ENCODE measurements at places on chromosomes 4 and X.

- no peak for DNase-seq
Measured at GRCh38 chrX:46733226-46733625, 25.7 kb downstream of the SLC9A7 start.

GRCh38 chrX:136493011-136493410, 4.4 kb upstream of the HTATSF1 start:
- no peak for DNase-seq

- DNase-seq: no peak
Measured at GRCh38 chr4:181958446-181958845, 284.8 kb upstream of the TENM3 start.

DNA sequence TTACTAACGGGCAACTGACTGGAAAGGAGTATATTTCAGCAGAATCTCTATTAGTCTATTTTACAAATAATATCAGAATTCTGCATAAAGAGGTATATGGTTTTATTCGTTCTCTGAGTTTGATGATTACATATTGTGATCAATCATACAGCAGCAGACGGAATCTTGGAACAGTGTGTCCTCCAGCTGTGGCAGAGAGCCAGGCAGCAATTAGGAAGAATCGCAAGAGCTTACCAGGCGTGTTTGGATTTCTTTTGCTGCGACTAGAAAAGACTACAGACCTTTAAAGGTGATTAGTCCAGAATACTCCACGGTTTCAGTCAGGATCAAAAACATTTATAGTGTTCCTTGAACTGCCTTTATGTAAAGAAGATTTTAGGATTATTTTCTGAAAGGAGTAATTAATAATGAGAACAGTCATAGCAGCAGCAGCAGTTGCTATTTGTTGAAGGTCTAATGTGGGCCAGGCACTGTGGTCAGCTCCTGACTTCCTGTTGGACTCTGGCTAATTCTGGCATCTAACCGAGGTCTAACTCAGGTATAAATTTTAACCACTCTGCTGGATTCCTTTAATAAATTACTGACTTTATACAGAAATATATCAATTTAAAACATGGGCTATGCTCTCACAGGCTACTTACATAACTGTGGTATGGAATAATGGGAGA, 225.3 kb upstream of the CXorf66 start:
- DNase-seq: no peak

- DNase-seq: no peak
Measured at GRCh38 chr4:36043901-36044300, 200.4 kb downstream of the ARAP2 start.

- DNase-seq: no peak
Measured at GRCh38 chr4:139935911-139936310, 218.1 kb downstream of the MAML3 start.

DNA sequence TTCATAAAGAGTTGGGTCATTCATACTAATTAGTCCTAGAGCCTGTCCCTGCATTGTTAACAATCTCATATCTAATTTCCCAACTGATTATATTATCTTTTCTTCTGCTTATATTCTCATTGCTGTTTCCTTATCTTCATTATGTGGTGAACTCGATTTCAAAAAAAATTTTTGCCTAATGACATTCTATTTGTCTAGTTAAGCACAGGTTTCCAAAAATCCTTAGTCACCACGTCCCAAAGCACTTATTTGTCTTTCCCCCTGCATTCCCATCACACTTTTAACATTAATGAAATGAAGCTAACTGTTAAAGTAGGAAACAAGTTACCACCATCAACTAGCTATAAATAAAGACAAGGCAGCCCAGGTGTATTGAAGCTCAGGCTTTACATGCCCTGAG, 131.1 kb downstream of the IQCM start:
- DNase-seq: no peak

DNA sequence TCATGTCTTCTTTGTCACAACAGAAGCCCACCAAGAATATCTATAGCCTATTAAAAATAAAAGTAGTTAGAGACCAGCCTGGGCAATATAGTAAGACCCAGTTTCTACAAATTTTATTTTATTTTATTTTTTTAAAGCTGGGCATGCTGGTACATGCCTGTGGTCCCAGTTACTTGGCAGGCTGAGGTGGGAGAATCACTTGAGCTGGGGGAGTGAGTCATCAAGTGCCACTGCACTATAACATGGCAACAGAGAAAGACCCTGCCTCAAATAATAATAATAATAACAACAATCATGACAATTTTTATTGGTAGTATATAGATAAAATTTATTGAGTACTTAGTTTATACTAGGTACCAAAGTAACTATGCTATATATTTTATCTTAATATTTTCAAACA, 93.0 kb upstream of the NPFFR2 start:
- no peak for DNase-seq

DNA sequence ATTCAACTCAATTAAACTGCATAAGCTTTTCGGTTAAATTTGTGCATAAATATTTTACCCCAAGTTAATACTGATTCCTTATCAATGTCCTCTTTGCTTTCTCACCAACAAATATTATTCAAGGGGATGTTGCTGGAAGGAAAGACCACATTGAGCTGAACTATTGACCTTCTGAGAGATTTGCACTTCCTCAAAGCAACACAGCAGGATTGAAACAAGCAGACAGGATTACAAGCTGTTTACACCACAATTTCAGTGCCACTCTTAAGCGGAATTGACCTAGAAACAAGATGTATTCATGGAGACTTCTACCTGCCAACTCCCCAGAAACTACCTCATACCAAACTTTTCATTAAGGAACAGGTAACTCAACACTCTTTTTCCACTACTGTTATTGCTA, 96.5 kb upstream of the DUSP21 start:
- DNase-seq: no peak

- DNase-seq: peak; percentile 86
Measured at GRCh38 chrX:103687696-103688201, 1.2 kb upstream of the MORF4L2 start.

DNA sequence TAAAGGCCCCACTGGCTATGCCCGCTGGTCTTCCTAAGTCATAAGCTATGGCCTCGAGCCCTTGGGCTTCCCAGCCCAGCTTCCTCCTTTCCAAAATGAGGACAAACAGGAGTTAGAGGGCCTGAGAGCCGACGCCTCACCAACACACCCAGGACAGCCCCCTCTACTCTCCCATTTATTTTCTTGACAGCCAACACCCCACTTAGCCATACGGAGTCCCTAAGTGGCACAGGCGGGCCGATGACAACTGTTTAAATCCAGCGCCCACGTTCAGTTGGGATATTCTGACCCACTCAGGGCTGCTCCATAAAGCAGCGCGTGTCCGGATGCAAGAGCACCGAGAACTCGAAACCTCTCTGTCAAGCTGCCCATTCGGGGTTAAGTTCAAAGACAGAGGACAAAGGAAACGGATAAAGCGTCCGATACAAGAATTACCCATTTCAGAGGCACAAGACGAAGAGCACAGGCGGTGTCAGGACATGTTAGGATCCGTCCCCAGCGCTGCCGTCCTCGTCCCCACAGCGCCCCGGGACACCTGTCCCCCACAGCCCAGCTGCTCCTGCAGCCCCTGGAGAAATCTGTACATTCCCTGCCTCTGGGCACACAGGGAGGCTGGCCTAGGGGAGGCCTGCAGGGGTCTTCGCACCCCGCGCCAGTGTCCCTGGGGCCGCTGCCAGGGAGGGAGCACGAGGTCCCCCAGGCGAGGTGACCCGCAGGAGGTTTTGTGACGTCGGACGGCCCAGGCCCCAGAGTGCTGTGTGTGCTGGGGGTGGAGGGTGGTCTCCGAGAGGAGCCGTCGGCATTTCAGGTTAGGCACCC, 1.2 kb downstream of the PRKX start:
- DNase-seq: no peak

GRCh38 chr4:31040106-31040505, 319.9 kb downstream of the PCDH7 start:
- no peak for DNase-seq

- DNase-seq: no peak
Measured at GRCh38 chr4:112735474-112735951, 98.6 kb downstream of the LARP7 start.

GRCh38 chr4:153166716-153167501, 37.3 kb upstream of the TRIM2 start:
- DNase-seq: no peak

GRCh38 chrX:426881-427280, 40.2 kb upstream of the PPP2R3B start:
- no peak for DNase-seq

DNA sequence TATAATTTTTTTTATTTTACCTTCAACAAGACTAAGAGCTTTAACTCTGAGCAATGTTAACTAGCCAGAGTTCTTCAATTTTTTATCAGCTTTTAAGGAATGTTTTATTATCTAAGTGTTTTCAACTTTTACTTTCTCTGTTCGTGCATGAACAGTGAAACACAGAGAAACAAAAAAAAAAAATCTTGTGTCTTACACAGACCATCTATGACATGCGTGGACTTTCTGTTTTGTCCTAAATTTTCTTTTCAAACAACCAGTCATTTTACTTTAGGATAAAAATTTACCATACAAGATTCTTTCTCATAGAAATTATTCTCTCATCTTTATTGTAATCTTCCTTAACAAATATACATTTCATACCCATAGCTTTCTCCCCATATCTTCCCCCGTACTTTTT, 731.9 kb upstream of the PCDH10 start:
- DNase-seq: no peak

DNA sequence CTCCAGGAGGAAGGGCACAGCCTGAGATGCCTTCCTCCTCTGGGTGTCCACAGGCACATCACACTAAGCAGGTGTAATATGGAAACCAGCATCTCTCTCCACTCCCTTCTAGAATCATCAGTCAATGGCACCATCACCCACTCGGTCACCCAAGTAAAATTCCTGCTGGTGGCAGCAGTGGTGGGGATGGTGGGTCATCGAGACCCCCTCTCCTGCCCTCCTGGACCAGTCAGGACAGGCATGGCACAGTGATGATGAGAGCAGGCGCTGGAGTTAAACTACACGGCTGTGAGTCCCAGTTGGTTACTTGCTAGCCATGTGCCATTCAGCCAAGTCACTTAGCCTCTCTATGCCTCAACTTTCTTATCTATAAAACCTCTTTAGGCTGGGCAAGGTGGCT, 42.5 kb downstream of the SCD5 start:
- no peak for DNase-seq

GRCh38 chr4:64889906-64890610, 480.8 kb upstream of the TECRL start:
- DNase-seq: no peak

DNA sequence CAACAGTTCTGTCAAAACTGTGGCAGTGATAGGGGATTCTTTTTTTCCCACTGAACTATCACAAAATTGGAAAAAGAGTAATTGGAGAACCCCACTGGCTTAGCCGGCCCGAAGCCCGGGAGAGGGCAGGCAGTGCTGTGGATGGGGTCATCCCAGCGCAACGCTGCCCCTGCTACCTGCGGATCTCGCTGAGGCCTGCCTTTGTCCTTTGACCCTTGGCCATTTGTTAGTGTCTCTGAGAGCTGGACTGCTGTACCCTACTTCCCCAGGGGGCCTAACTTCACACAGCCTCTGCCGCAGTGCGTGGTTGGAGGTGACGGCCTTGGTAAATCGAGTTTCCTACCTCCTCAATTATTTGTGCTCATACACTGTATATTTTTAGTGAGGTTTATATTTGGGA, 43.0 kb upstream of the MSANTD1 start:
- no peak for DNase-seq

GRCh38 chr4:113880240-113881028, 99.0 kb downstream of the ARSJ start:
- no peak for DNase-seq

- DNase-seq: no peak
Measured at GRCh38 chr4:145153904-145154298, 26.5 kb downstream of the OTUD4 start.

DNA sequence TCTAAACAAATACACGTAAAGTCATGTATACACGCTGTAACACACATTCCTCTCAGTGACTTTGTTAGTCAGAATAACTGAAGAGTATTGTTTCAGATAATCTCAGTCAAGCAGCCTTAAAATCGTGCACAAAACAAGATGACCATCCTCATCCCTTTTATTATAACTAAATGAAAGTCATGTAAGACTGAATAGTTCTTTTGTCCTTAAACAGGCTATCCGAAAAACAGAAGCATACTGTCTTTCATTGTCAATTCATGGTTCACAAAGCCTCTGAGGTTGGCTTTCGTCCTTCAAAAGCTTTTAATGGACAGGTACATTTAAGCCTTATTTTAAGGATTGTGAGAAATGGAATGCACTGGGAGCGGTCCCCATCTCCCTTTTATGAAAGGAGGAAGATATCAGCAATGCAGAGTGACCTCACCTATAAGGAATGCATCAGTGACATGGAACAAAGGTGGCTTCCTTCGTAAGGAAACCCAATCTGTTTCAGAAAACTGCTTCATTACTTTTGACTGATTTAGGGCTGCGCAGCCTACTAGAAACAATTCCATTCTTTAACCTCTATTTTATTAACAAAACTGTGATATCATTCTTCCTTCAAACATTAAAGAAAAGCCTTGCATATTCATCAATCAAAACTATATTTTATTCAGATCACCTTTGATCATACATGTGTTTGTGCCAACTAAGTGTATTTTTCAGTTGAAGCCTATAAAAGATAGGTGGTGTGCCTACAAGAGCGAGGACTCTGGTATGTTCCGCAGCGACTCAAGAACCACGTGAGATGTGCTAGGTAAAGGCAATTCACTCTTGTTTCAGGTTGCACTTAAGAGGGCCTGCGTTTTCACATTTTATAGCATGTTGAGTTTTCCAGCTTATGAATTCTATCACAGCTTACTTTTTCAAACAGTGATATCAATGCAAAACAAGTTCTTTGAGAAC, 19.2 kb downstream of the SH3RF1 start:
- no peak for DNase-seq

DNA sequence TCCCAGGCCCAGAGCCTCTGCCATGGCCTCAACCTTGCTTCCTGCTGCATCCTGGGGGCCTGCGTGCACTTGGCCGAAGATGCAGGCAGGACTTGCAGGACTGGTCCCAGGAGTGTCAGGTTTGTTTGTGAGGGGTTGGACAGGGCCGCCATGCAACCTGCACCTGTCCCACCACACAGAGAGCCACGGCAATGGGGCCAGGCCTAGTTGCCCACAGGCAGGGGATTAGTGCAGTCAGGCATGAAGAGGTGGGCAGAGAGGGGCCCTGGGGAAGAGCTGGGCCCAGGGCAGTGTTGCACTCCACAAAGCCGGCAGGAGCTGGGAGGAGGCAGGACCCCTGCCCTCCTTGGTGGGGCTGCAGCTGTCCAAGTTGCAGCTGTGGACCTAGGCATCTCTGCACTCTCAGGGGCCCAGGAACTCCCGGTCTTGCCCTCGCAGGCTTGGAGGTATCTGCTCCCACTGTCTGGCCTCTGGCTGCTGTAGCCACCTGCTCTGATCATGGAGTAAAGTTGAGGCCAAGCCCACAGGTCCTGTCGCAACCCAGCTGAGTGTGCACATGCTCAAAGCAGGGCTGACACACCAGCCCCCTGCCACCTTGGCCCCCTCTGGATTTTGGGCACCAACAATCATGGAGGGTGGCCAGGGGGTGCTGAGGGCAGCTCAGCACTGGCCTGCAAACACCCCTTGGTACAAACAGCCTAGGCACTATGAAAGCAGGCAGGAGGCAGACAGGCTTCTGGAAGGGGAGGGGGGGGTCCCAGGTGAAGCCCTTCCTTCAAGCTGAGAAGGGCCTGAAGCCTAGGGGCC, 190.4 kb upstream of the PCDH10 start:
- no peak for DNase-seq

GRCh38 chr4:146842876-146843275, 102.8 kb downstream of the TTC29 start:
- no peak for DNase-seq

- DNase-seq: no peak
Measured at GRCh38 chr4:83129264-83129663, 14.7 kb upstream of the PLAC8 start.

All from NCI-H1436 (cell line).